ENCODE measurements at places on chromosomes 11 and 22. TPM values are rescaled to one million over a fixed set of nuclear protein-coding genes. Genes with fewer than 3 reads are reported as not detected.

DNA sequence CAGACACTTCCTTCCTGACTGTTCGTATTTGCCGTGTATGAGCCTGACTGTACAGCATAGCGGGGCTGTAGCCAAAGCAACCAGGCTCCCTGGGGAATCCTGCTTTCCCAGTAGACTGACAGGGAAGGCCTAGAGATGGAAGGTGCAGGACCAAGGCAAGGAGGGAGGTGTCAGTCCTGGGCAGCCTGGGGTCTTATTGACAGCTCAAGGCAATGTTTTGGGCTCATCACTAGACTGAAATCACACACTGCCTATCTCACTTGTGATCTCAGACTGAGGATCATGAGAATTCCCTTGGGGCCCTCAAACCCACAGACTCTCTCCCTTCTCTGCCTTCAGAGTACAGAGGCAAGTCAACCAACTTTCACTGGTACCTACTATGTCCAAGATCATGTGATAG is 346.8 kb upstream of the NARS2 start:
- DNase-seq: no peak

ZBTB44 gene
- total RNA-seq: 73.0 TPM

DNA sequence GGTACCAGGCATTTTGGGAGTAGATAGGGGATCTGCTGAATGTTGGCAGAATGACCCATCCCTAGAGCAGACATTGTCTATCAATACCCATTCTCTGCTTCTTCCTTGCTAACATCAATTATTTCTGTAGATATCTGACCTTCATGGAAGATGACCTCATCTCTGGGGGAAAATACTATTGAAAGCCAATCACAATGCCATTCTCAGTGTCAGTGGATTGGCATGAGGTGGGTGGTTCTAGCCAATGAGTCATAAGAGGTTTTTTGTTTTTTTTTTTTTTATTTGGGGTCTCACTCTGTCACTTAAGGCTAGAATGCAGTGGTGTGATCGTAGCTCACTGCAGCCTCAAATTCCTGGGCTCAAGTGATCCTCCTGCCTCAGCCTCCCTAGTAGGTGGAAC is 42.5 kb downstream of the SNX19 start:
- DNase-seq: no peak

- DNase-seq: no peak
Observed at GRCh38 chr11:7944123-7944522, 2.6 kb upstream of the OR10A3 start.

Data from sigmoid colon (tissue), 7 donors.